NCI-H460 (cell line): ENCODE measurements at places on chromosomes 3 and 15.
A peak's percentile ranks its signal among the peaks of the same experiment; 100 is the strongest.

DNA sequence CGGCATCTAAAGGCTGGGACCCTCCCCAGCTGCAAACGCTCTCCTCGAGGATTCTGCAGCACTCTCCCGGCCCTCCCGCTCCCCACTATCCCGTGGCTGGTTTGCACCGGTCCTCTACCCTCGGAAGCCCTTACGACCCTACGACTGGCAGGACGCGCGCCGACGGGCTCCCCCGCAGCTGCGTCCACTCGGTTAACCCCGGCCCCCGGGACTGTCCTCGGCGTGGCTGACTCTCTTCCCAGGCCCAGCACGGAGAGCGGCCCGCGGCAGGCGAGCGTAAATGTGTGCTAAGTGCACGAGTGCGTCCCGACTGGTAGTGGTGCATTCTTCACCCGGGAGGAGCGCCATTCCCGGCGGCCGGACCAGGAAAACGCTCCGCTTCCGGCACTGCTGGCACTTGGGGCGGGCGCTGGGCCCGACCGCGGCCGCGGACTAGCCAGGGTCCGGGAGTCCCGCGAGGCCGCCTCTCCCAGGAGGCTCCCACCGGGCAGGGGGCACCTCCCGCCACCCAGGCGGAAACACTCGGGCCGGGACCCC is 508 bp downstream of the GORASP1 start:
- peak; percentile 8 for DNase-seq

DNA sequence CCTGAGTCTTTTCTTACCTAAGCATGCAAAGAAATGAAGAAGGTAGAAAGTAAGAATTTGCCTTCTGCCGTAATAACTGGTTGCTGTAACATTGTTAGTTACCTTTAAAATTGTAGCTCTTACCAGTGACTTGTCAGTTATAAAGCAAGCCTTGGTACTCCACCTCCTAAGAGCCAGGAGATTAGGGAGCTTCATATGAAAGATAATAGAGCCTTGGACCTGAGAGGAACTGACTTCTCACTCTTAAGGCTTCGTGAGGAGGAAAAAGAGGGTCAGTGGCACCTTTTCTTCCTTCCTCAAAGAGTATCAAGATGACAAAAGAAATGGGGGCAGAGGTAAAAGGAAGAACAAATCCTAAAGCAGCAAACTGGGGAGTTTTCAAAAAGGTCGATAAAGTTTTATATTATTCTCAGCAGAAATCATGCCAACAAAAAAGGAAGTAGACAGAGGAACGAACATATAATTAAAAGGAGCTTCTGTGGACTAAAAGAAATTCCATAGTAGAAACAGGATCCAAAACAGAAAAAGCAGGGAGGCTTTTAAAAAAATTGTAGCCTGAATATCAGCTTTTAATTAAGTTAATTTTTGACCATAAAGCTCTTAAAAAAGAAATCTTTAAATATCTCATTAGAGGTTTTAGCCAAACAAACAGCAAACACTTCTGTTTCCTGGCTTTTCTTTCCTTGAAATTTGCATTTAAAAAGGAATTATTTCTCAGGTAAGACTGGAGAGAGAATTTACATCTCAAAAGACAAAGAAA is 847.1 kb upstream of the ALCAM start:
- DNase-seq: no peak

DNA sequence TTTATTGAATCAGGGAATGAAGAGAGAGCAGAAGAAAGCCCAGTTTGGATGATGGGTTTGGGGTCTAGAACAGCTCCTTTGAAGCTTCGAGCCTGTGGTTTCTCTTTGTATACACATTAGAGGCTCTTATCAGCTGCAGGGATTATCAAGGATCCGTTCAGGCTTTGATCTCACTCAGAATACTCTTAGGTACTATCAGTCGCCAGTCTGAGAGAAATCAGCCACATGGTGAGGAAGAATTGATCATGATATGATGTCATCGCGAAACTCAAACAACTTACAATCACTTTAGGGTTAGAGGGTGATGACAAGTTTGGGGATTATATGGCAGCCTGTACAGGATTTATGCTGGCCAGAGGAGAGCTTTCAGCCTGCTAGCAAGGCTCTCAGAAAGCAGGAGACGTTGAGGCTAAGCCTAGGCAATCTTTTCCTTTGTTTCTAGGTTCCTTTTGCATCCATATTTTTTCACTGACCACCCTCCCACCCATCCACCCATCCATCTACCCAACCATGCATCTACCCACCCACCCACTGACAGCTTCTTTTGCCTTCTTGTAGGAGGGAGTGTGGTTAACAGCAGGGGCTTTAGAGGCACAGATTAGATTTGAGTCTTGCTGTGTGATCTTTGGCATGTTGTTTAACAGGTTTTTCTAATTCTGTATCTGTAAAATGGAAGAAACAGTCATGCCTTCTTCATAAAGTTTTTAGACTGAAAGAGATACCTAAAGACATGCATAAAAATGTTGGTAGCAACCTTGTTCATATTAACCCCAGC is 330.4 kb upstream of the LRRFIP2 start:
- DNase-seq: no peak

- no peak for DNase-seq
Observed at GRCh38 chr3:38490281-38491030, 5.7 kb upstream of the EXOG start.

DNA sequence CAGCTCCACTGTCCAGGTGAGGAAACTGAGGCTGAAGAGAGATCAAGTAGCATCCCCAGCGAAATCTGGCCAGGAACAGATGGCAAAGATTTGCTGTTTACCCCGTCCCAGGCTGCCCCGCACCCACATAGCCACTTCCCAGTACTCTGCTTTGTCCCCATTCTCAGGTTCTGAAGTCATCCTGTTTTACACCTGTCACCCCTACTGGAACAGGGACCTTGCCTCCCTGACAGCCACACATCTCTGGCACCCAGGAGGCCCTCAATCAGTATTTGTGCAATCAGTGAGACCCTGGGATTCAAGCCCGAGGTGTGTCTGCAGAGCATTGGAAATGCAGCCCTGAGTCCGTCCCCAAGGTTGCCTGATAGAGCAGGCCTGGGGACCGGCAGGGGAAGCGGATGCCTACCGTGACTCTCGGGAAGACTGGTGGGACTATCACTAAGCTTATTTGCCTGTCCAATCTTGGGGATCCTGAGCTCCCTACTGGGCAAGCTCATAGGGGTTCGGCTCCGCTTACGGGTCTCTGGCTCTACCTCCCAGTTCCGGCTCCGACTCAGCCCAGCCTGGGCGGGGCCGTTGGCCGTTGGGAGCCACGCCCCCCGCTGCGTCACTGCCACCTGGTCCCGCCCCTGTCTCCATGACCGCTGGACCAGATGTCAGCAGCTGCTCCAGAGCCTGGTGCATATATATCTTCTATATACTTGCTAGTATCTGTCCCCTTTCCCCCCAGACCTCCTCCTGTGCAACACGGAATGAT is 17.5 kb upstream of the FANCD2 start:
- peak; percentile 63 for DNase-seq

GRCh38 chr15:34501131-34501530 is 63.5 kb upstream of the GOLGA8A start:
- no peak for DNase-seq

DNA sequence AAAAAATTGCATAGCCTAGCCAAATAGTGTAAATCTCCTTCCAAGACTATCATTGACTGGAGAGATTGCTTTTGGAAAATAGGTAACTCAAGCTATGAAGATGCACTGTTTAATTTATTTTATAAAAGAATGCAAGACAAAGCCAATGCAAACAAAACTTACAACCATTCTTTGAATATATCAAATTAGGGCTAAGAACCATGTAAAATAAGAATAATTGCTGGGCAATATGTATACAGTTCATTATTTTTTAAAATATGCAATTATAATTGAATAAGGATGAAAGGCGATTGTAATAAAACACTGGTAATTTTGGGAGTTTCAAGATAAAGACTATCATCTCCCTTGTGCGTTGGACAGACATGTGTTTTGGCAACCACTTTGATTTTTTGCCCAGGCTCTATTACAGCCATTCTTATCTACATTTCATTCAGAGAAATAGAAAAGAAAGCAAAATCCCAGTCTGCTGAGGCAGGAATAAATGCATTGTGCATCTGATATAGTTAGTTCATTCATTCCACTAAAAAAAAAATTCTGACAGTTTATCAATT is 242.3 kb upstream of the ROBO1 start:
- DNase-seq: no peak

DNA sequence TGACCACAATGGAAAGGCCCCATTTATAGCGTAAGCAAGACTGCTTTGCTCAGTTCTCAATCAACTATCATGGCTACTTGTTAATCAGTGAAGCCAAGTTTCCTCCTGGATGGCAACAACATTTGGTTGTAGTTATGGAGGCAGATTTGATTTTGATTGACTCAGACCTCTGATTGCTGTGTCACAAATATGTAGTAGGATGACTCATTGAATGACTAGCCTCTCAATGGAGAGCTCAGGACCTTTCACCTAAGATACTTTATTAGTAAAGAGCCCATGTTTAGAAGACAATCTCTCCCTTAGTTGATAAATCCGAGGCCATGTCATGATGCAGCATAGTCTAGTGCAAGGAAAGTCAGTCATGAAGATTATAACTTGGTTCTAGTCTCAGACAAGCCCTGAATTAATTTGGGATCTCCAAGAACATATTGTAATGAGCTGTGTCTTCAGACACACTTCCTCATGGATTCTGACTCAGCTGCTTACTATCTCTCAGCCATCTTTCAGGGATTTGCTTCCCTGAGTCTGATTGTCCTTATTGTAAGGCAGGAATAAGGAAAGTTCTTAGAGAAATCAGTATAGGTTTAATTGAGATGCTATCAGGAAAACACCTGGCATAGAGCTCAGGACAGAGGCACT is 397.4 kb upstream of the TMCO5A start:
- no peak for DNase-seq

DNA sequence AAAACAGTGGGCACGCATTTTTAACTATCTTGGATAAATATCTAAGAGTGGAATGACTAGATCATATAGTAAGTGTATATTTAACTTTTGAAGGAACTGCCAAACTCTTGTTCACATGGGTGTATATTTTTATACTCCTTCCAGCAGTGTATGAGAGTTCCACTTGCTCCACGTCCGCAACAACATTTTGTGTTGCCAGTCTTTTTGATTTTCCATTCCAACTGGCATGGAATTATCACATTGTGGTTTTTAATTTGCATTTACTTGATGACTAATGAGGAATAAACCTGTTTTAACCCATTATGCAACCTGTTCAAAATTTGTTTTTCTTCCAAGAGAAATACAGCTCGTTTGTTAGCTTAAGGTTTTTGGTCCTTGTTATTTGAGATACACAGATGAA is 51.6 kb downstream of the ZNF621 start:
- no peak for DNase-seq

GRCh38 chr15:47717036-47717612 is at the start of gene SEMA6D:
SEMA6D (plus strand) TSS chr15:47717505; CDS start chr15:47759799, 42,294 bp downstream.
- peak; percentile 27 for DNase-seq

DNA sequence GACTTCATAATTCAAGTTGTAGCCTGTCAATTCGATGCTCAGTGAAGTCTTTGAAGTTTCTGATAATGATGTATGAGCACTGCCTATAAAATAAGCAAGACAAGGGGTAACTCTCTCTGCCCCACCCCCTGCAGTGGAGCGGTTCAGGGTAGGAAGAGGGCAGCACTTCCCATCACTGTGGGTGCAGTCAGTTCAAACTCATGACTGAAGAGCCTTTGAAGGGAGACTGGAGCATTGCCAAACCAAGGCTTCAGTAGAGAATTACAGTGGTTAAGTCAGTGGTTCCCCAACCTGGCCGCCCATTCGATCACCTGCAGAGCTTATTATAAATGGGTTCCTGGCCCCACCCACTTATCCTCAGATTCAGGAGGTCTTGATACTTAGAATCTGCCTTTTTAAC is 190.6 kb downstream of the SHQ1 start:
- no peak for DNase-seq

DNA sequence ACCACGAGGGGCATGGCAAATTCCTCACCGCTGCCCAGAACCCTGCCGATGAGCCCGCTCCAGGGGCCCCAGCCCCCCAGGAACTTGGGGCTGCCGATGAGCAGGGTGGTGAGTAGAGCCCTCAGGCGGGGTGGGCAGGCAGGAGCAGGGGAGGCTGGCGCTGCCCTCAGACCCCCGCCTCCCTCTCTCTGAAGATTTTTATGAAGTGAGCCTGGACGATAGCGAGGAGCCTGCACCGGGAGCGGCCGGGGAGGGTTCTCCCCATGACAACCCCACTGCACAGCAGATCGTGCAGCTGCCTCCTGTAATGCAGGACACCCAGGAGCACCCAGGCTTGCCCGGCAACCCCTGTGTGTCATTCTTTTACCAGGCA is 56.7 kb upstream of the UBE2Q2 start:
- DNase-seq: no peak

DNA sequence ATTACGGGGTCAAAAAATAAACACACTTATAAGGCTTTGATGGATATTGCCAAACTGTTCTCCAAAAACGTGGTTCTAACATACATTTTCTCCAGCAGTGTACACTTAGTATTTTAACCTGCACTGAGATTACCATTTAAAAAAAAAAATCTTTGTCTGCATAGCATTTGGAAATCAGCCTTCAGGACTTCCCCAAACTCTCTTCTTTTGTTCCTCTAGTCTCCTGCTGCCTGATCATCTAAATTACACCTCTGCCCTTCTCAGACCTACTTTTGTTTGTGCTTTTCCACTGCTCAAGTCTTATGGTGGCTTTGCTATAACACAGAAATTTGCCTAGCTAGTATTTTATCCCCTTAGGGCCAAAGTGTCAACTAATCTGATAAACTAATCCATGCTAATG is 3.8 kb downstream of the NCEH1 start:
- DNase-seq: no peak
